ENCODE measurements at places on chromosomes 5 and 9.

GRCh38 chr9:95129476-95130291 lies 187.8 kb downstream of the FANCC start:
- DNase-seq: no peak

DNA sequence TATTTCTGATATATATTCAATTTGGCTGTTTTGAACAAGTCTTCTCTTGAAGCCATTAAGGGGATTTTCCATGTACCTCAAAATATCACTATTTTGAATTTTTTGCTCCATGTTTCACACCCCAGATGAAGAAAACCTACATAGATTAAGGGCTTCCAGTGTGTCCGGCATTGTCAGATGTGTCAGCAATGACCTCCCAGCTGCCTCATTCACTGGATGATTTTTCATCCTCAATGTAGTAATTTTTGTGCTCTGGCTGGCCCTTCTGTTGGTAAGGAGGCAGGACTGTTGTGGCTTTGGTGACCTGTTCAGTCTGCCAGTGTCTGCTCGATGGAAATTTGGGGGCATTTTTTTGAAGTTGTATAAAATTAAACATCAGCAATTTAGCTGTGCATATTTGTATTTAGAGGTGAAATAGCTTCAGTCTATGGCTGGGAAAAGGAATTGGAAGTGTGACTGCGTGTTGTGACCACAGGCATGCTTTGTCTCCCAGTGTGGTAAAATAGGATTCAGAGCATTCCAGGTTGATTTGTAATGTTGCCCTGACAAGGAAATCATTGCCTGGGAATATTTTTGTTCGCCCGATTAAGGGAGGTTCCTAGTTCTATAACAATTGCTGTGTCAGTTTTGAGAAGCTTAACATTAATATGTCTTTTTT lies 312.4 kb downstream of the ARHGEF28 start:
- DNase-seq: peak; percentile 99

DNA sequence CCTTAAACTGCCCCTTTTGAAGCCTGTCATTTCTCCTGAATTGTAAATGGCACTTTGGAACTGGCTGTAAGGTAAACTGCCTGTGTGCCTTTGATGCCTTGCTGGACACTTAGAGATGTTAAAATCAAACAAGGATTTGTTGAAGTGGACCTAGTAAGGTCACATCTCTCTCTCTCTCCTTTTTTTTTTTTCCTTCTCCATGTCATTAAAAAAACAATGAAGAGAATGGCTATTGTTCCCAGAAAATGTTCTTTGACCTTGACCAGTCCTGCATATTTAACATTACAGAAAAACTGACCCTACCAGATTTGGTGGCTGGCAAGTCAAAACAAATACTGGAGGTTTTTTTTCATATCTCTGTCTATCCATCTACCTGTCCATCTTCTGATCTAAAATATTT lies 2.9 kb upstream of the DAB2 start:
- DNase-seq: no peak

DNA sequence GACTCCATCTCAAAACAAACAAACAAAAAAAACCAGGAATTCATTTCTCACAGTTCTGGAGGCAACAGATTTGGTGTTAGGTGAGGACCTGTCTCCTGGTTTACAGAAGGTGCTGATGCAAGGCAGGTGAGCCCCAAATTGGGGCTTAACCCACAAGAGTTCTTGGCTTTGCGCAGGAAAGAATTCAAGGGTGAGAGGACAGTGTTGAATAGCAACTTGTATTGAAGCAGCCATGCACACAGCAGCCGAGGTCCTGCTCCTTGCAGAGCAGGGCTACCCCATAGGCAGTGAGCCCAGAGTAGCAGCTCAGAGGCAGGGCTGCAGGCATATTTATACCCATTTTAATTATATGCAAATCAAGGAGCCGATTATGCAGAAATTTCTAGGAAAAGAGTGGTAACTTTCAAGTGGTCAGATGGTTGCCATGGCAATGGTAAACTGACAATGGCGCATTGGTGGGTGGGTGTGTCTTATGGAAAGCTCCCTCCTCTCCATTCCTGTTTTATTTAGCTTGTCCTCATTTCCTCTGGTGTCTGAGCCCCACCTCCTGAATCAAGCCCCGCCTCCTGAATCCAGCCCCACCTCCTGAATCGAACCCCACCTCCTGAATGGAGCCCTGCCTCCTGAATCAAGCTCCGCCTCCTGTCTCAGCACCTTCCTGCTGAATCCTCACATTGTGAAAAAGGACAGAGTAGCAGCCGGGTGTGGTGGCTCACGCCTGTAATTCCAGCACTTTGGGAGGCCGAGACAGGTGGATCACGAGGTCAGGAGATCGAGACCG lies 34.5 kb upstream of the COL5A1 start:
- DNase-seq: peak; percentile 50

DNA sequence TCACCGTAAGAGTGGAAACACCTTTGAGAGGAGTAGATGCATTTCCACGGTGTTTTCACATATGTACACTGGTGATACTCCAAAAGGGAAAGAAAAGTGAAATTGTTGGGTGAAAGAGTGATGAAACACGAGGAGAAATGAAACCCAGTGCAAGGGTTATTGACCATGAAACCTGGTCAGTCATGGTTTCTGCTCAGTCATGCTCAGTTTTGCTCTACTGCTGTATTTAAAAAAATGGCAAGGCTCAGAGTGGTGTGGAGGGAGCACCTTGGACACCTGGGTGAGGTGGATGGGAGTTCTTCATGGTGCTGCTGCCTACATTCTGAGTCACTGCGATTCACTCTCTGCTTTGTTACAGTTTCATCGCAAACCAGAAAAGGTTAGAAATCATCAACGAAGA lies 32.3 kb downstream of the NTRK2 start:
- DNase-seq: no peak

- no peak for DNase-seq
Observed at GRCh38 chr5:1942158-1942557, 59.4 kb upstream of the IRX4 start.

DNA sequence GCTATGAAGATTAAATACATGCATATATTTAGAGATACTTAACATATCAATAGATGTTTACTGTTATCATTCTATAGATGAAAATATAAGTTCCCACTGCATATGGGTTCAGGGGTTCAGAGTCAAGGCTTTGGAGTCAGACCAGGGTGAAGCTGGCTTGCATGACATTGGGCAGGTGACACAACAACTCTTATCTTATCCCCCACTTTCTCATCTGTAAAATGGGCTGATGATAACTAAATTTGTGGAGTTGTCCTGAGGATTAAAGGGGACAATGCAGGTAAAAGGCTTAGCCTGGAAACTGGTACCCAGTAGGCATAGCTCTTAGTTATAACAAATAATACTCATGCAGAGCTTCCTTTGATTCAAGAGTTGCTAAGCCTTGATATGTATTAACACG lies 72.6 kb upstream of the BRINP1 start:
- DNase-seq: no peak

GRCh38 chr5:113169720-113170119 lies 193.1 kb downstream of the DCP2 start:
- no peak for DNase-seq

GRCh38 chr5:127536687-127537086 lies 19.2 kb downstream of the PRRC1 start:
- DNase-seq: no peak

GRCh38 chr5:23820765-23821471 lies 313.5 kb downstream of the PRDM9 start:
- peak; percentile 65 for DNase-seq

DNA sequence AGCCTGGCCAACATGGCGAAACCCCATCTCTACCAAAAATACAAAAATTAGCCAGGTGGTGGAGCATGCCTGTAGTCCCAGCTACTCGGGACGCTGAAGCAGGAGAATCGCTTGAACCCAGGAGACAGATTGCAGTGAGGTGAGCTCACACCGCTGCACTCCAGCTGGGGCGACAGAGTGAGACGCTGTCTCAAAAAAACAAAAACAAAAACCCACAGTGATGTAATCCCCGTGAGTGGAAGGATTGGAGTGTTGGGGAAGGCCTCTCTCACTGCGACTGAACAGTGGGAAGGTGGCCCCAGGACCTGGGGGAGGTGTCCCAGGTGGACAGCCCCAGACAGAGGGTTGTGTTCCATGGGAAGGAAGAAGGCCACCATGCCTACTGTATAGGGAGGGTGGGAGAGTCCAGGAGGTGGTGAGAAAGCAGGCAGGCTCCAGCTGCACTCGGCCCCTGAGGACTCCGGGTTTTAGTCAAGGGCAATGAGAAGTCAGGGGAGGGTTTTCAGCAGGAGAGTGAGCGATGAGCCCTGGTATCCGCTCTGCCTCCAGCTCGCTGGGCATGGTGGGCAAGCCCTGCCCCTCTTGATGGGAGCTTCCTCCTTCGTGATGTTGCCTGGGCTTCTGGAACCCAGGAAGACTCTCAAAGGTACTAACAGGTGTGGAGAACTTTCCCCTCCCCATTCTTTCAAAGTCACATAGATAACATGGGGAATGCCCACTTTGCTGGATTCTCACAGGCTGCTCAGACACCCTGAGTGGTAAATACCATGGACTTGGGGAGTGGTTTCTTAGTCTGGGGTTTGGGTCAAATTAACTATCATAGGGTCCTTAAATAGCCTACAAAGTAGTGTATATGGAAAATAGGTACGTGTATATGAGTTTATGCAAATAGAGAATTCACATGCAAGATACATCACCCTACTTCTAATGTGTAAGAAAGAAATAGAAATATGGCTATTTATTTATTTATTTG lies 74.7 kb downstream of the PPARGC1B start:
- DNase-seq: no peak

DNA sequence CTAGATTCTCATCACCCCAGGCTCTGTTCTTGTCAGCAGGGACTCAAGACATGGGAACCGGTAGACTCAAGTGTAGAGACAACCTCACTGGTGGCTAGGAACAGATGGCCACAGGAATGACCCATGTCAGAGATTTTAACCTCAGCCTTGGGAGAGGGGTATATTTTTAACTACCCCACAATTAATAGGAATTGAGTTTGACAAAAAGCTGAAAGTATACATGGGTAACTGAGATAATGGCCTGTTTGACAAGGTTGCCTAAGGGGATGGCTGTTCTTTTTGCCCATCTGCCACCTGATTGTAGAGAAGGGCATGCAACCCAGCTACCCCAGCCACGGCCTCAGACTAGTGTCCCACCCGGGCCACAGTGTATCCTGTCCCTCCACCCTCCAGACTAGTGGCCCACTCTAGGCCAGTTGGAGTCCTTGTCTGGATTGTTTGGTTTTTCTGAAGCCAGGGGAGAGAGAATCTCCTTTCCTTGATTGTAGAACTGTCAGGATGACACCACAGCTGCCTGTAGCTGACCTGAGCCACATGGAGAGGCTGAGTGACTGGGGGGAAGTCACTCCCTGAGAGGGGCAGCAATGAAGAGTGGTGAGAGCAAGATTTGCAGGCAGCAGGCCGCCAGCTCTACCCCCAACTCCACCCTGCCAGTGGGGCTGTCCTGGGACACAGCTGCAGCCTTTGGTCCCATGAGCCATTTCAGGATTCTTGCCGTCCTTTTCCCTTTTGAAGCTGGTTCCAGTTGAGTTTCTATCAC lies 14.6 kb upstream of the ANGPTL2 start:
- DNase-seq: no peak

DNA sequence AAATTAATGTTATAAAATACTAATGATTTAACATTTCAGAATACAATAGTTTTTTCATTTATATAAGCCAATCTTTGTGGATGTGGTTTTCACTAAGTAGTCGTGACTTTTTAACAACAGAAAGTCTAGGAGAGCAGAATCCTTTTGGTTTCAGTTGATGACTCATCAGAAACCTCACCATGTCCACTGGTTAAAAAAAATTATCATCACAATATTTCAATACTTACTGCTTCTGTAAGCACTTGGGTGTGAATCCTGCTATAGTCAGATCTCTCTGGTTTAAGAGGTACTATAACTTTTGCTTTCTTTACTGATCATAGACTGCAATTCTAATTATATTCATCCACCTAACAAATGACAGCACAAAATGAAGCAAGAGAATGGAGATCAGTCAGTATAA lies 77.2 kb downstream of the MRPS30 start:
- DNase-seq: no peak

DNA sequence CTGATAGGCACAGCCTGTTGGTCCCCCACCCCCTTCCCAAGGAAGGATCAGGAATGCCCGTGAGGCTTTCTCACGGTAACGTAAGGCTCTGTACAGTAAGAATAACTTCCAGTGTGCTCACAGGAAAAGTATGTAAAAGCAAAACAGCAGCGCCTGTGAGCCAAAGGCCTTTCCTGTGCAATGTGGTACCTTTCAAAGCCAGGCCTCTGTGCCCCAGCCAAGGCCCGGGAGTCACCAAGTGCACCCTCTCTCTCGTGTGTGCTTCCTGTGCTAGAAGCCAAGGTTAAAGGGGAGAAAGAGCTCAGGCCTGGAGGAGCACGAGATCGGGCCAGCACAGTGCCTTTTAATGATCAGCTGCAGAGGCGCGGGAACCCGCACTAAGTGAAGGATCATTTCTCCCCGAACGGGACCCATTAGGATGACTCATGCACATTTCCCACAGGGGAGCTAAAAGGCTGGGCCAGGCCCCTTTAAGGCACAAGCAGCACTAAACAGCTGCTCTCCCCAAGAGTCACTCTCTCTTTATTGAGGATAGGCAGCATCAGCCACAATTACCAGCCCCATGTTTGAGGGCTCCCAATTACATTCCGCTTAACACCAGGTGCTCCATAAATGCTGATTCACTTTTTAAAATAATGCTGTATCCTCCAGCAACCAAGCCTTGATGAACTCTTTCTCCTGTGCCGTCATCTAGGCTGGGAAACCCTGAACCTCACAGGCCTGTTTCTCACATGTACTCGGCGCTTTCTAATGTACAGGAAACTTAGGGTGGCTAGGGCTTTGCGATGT lies 42.8 kb downstream of the SHB start:
- DNase-seq: peak; percentile 81

DNA sequence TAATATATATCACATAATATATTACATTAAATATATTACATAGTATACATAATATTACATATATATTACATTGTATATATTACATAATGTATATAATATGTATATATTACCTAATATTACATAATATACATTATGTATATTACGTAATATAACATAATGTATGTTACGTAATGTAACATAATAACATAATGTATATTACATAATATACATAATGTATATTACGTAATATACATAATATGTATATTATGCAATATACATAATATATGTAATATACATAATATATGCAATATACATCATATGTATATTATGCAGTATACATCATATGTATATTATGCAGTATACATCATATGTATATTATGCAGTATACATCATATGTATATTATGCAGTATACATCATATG lies 19.1 kb downstream of the CYLC2 start:
- no peak for DNase-seq

- no peak for DNase-seq
Observed at GRCh38 chr9:5560443-5561100, 50.2 kb downstream of the PDCD1LG2 start.

GRCh38 chr5:128455841-128456361 lies 82.1 kb downstream of the FBN2 start:
- DNase-seq: no peak

GRCh38 chr5:74510476-74511075 lies 130.0 kb downstream of the ENC1 start:
- DNase-seq: no peak

DNA sequence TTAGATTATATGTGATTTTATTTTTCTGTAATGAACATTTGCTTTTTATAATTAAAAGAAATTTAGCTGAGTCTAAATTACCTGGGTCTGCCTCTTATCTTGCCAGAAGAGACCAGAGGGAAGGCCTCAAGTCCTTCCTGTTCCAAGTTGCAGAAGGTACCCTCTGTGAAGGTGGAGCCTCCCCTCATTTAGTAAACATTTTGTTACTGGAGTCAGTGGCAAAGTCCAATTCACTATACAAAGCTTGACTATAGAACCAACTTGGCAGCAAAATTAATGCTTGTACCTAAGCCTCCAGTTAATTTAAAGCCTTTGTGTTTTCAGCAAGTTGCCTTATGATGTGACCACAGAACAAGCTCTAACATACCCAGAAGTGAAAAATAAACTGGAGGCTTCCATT lies 42.8 kb upstream of the F2R start:
- no peak for DNase-seq
